ENCODE measurements at places on chromosomes 13 and 19.

- no peak for DNase-seq
These were observed 92.8 kb upstream of the FARP1 start for GRCh38 chr13:98050041-98050466.

GRCh38 chr19:52138983-52139251 lies 821 bp downstream of the ZNF616 start:
- DNase-seq = no peak

DNA sequence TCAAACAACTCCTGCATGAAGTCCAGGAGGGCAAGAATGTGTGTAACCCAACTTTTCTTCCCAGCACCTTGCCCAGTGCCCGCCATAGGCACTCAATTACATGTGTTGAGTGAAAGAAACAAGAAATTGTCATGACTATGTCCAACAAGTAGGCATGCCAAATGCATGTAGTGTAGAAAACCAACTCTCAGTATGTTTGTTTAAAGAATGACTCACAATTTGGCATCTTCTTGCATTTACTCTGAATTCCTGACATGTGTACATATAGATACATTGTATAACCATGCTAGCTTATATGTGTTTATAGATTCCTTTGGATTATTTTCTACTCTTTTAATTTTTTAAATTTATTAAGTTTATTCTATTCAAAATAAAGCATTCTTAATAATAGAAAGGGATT lies 305.0 kb downstream of the EFNB2 start:
- DNase-seq = no peak

DNA sequence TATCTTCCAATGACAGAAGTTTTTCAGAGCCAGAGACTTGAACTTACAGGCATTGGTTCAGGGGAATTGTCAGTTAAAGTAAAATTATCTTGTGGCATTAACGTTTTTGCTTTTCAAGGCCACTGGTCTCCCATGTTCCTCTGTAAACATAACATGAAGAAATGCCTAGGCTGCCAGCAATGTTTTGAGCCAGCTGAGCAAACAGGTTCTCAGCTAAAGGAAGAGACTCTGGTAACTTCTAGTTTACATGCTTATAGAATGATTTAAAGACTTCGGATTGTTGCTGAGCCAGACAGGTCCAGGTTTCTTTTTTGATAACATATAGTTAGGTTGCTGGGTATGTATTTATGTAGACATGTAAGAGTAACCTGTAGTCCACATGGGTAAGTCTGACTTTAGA lies 35.7 kb downstream of the ZNF493 start:
- no peak for DNase-seq
